ENCODE measurements at places on chromosomes 4 and X.

DNA sequence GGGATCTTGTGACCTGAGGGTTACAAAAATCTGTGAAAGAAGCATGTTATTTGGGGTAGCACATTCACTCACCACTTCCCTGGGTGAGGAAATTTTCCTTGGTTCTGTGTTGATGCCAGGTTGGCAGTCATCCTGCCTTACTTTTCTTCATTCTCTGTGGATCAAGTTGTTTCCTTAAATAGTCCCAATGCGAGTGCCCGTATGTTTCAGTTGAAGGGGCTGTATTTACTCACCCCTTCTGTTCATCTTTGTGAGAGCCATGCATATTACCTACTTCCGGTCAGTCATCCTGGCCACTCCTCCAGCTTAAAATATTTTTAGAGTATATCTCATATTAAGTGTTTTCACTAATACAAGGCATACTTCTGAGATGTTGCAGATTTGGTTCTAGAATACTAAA lies 2.6 kb upstream of the UGT2B7 start:
- no peak for DNase-seq

DNA sequence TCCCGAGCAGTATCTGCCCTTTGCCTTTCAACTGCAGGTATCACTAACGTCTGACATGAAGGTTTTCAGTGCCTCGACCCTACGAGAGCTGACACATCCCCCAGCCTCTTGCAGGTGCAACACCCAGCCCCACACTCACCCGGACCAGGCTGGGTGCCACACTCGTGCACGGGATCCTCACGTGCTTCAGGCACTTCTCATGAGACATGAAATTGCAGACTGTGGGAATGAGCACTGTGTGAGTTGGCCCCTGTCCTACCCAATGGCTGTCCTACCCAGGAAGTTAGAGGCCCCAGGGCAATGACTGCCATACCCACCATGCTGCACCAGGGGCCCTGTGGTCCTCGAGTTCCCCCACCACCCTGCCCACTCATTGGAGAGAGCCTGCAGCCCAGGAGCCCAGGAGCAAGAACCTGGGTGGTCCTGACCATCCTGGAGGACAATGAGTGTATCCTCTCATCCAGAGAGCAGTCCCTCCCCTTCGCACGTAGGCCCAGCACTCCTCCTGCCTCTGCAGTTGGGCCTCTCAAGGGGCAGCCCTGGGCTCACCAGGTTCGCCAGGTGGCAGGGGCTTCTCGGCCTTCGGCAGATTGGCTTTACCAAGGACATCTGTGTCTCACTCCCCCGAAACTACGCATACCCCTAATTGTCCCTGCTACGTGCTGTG lies 2.4 kb downstream of the DGKQ start:
- DNase-seq, result no peak

- no peak for DNase-seq
Observed at GRCh38 chr4:184621518-184621917, 27.7 kb downstream of the CASP3 start.

DNA sequence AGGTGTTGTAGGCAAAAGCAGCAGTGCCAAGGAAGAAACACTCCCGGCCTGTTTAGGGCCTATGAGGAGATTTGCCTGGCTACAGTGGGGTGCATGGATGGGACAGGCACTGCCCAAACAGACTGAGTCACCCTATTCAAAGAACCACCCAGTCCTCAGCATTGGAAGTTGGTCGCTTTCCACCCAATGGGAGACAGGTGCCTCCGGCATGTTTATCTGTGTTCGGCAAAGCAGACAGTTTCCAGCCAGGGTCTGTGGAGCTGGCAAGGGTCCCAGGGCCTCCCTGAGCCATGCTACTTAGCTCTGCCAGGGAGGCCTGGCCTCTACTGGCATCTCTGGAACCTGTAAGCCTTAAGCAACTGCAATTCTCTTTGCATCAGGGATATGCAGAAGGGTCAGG lies 165.1 kb upstream of the ATP6AP2 start:
- no peak for DNase-seq

DNA sequence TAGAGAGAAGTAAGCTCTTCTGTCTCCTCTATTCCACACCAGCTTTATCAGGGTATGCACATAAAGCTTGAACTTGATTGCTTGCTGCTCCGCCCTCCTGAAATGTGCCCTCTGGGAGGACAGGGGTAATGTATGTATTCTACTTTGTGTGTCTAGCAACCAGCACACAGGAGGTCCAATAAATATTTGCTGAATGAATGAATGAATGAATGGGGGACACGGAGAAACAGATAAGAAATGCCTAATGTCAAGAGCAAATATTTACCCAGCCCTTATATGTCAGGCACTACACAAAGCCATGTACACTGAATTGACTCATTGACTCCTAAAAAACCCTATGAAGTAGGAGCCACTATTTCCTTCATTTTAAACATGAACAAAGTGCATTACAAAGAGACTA lies 2.3 kb upstream of the MSL3 start:
- DNase-seq, result no peak

DNA sequence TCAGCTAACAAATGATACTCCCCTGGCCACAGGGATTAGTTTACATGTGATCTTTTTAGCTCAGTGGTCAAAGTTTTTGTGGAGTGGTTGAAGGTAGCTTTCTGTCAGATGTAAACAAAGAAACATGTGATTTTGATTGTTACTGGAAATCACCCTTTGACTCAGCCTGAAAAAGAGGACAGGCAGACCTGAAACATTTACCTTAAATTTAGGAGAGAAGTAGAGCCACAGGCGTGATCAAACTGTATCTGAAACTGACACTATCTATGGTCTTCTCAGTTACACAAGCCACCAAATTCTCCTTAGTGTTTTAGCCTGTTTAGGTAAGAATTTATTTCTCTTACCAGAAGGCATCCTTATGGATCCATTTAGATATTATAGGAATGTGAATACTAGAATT lies 136.7 kb downstream of the CBLL2 start:
- DNase-seq, result no peak

All from fibroblast of pulmonary artery (primary cell).